ENCODE measurements at places on chromosomes 5 and 9. TPM values are rescaled to one million over a fixed set of nuclear protein-coding genes. Genes with fewer than 3 reads are reported as not detected.
A peak's percentile ranks its signal among the peaks of the same experiment; 100 is the strongest.

DNA sequence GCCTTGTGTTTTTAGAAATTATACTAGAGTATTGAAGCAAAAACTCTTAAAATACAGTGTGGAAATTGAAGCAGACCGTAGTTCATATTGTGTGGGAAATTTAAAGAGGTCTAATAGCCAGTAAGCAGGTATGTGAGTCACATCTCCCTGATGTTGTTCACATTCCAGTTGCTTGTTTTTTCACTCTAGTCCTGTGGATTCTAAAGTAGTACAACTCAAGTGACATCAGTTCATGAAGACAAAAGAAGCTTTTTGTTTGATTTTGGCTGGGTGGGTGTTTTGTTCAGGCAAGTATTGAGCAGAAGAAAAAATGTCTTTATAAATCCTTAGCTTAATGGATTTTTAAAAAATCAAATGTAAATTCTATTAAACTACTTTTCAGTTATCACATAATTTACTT is 216.2 kb downstream of the MAN2A1 start:
- H3K27me3 ChIP-seq: peaks cover 3% of the 10 kb centered on the region
- DNase-seq: no peak
- H3K27ac ChIP-seq: no peak overlapping the region
- H3K4me1 ChIP-seq: peaks cover 11% of the 10 kb centered on the region
- no peak overlapping the region for H3K4me3 ChIP-seq
- H3K36me3 ChIP-seq: no peaks in the 10 kb centered on the region

- no peak for DNase-seq
- H3K4me1 ChIP-seq: no peaks in the 10 kb centered on the region
- no peak overlapping the region for H3K4me3 ChIP-seq
- no peaks in the 10 kb centered on the region for H3K36me3 ChIP-seq
These were observed 184.5 kb upstream of the TLE4 start for GRCh38 chr9:79387101-79387835.

GRCh38 chr5:133996683-133997252 is 8.0 kb downstream of the VDAC1 start:
- no peak overlapping the region for H3K4me3 ChIP-seq
- H3K27me3 ChIP-seq: no peaks in the 10 kb centered on the region
- DNase-seq: no peak
- H3K4me1 ChIP-seq: peaks cover 61% of the 10 kb centered on the region
- H3K27ac ChIP-seq: no peak overlapping the region

DNA sequence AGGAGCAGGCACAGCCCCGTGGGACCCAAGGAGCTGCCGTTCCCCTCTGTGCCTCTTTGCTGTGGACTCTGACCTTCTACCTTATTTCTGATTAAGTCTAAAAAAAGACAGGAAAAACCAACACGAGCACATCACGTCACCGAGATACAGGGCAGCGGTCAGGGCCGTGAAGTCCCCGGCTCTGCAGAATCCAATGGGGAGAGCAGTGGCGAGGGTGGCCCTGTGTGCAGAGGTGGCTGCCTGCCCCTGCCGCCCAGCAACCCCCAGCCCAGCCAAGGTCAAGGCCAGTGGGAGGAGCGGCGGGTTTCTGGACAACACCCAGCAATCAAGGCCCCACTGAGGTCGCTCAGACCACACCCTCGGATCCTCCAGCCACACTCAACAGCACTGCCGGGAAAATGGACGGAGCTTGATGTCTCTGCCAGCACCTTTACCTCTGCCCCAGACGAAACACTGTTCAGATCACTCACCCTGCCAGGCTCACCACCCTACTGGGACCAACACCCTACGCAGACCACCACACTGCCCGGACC is 32.7 kb upstream of the SLC9A3 start:
- peak; percentile 65 for DNase-seq
- no peak overlapping the region for H3K27ac ChIP-seq

- H3K27me3 ChIP-seq: no peaks in the 10 kb centered on the region
- no peak overlapping the region for H3K27ac ChIP-seq
- no peak overlapping the region for H3K4me3 ChIP-seq
- H3K4me1 ChIP-seq: peaks cover 27% of the 10 kb centered on the region
- no peak for DNase-seq
- peaks cover 27% of the 10 kb centered on the region for H3K36me3 ChIP-seq
These were observed 14.6 kb downstream of the SMARCA2 start for GRCh38 chr9:2029666-2030170.

- peaks cover 17% of the 10 kb centered on the region for H3K27me3 ChIP-seq
- H3K4me1 ChIP-seq: peaks cover 19% of the 10 kb centered on the region
- no peak overlapping the region for H3K27ac ChIP-seq
- no peak for DNase-seq
- H3K4me3 ChIP-seq: peak overlapping the region; percentile 66
- H3K36me3 ChIP-seq: peaks cover 6% of the 10 kb centered on the region
These were observed 2.2 kb downstream of the CCNJL start for GRCh38 chr5:160310140-160310539.

DNA sequence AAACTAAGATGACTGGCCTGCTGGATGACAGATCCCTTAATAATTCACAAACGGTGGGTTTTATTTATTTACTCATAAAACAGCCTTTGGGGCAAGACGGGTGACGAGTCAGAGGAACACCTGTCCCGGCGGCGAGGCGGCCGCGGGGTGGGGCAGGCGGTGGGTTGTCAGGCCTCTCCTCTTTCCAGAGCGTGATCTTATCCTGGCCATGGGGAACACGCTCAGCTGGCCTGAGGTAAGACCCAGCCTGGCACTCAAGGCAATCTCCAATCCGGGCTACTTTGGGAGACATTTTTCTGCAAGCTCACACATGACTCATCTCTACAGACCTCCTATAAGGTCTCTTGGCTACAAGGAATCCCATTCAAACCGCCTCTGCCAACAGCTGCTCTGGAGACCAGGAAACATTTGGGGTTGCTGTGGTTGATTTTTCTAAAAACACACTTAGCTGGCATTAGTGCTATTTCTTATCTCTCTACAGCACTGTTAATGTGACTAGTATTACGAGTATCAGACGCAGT is 6.3 kb downstream of the RAPGEF1 start:
- H3K4me1 ChIP-seq: peaks cover 62% of the 10 kb centered on the region
- H3K27ac ChIP-seq: peak overlapping the region; percentile 64
- DNase-seq: no peak
- H3K36me3 ChIP-seq: peaks cover 9% of the 10 kb centered on the region
- H3K27me3 ChIP-seq: no peaks in the 10 kb centered on the region
- peak overlapping the region; percentile 7 for H3K4me3 ChIP-seq

DNA sequence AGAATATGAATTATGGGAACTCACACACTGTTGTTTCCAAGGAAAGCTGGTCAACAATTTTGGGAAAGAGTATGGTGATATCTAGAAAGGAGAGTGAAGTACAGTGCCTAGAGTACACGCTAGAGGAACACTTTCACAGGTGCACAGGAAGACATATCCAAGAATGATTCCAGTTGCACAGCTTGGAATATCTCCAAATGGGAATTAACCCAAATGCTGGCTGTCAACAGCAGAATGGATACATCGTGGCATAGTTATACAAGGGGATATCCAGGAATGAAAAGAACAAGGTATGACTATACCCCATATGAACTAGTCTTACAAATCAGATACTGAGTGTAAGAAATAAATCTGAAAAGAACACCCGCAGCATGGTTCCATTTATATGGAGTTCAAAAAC is 231.3 kb downstream of the FSTL4 start:
- H3K36me3 ChIP-seq: peaks cover 5% of the 10 kb centered on the region
- H3K4me3 ChIP-seq: no peak overlapping the region
- peaks cover 7% of the 10 kb centered on the region for H3K4me1 ChIP-seq
- H3K27me3 ChIP-seq: peaks cover 6% of the 10 kb centered on the region
- no peak overlapping the region for H3K27ac ChIP-seq
- DNase-seq: no peak

GRCh38 chr5:151115272-151115905 is 34.6 kb upstream of the TNIP1 start:
- no peaks in the 10 kb centered on the region for H3K27me3 ChIP-seq
- no peak overlapping the region for H3K27ac ChIP-seq
- peaks cover 8% of the 10 kb centered on the region for H3K36me3 ChIP-seq
- peak; percentile 79 for DNase-seq
- H3K4me1 ChIP-seq: no peaks in the 10 kb centered on the region

DNA sequence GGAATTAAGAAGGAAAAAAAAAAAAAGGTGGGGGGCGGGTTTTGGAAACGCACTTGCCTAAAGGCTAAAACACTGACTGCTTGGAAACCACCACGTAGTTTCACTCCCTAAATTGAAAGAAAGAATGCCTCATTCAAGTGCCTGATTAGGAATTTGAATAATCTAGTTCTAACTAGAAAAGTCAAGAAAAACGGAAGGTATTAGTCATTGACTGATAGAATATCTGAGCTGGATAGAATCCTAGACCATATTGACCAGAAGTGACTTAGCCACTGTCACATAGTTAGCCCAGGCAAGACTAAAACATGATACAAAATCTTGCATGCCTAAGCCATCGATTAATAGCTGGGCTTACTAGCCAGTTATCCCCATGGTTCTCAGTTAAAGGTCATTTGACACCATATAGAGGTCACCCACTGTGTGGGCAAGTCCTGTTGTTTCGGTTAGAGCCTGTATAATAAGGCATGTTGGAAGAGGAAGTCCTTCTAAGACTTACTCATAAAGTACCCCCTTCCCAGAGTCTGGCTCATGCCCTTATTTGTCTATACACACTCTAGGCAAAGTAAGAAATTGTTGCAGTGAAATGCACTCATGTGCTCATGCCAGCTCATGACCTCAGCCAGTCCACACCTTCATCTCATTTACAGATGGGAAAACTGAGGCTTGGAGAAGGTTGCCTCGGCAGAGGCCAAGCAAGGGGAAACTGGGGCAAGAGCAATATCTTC is 40.2 kb downstream of the SH3RF2 start:
- H3K27me3 ChIP-seq: no peaks in the 10 kb centered on the region
- peaks cover 48% of the 10 kb centered on the region for H3K4me1 ChIP-seq
- no peak overlapping the region for H3K4me3 ChIP-seq

GRCh38 chr5:78287833-78288232 is 6.7 kb downstream of the AP3B1 start:
- H3K27ac ChIP-seq: no peak overlapping the region
- no peak for DNase-seq
- H3K27me3 ChIP-seq: no peaks in the 10 kb centered on the region
- peaks cover 17% of the 10 kb centered on the region for H3K36me3 ChIP-seq
- H3K4me3 ChIP-seq: no peak overlapping the region

DNA sequence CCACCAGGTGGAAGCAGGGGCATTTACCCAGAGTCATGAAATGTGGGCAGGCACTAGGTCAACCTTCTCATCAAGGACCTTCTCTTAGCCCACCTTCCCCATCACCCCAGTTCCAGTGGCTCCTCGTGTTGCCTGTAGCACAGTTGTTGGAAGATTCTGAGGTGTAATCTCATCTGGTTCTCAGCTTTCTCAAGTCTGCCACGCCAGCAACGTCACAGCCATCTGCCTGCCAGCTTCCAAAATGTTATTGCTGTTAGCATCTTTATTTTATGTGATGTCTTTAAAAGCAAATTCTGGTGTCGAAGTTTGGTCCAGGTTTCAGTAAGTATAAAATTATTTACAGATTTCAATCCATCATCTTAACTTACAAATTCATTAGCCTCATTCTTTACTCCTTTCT is 10.7 kb downstream of the C9orf153 start:
- no peak for DNase-seq
- no peak overlapping the region for H3K27ac ChIP-seq
- H3K36me3 ChIP-seq: no peaks in the 10 kb centered on the region
- H3K27me3 ChIP-seq: no peaks in the 10 kb centered on the region
- no peak overlapping the region for H3K4me3 ChIP-seq
- no peaks in the 10 kb centered on the region for H3K4me1 ChIP-seq

DNA sequence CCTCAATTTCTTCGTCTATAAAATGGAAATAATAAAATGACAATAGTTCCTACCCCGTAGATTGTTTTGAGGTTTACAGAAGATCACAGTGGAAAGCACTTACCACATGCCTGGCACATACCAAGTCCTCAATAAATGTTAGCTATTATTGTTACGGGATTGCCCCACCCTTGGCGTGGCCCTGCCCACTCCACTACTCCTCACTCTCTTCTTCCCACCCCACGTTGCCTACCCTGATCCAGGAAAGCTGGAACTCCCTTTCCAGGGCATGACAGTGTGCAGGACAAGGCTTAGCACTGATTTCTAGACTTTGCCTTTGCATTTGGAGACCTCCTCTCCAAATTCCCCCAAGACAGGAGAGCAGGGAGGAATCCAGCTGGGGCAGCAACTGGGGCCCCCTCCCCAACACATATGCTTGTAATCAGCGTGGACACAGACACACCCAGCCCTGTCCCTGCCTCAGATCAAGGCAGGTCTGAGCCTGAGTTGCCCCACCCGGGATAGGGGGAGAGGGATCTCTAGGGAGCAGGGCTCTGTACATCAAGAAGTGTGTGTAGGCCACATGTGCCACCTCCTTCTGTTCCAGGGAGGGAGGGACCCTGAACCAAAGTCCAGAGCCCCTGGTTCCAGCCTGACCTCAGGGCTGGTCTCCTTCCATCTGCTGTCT is 6.7 kb downstream of the SLC4A9 start:
- no peaks in the 10 kb centered on the region for H3K36me3 ChIP-seq
- no peaks in the 10 kb centered on the region for H3K4me1 ChIP-seq
- peaks cover 3% of the 10 kb centered on the region for H3K27me3 ChIP-seq
- H3K27ac ChIP-seq: no peak overlapping the region
- no peak for DNase-seq
- H3K4me3 ChIP-seq: no peak overlapping the region

DNA sequence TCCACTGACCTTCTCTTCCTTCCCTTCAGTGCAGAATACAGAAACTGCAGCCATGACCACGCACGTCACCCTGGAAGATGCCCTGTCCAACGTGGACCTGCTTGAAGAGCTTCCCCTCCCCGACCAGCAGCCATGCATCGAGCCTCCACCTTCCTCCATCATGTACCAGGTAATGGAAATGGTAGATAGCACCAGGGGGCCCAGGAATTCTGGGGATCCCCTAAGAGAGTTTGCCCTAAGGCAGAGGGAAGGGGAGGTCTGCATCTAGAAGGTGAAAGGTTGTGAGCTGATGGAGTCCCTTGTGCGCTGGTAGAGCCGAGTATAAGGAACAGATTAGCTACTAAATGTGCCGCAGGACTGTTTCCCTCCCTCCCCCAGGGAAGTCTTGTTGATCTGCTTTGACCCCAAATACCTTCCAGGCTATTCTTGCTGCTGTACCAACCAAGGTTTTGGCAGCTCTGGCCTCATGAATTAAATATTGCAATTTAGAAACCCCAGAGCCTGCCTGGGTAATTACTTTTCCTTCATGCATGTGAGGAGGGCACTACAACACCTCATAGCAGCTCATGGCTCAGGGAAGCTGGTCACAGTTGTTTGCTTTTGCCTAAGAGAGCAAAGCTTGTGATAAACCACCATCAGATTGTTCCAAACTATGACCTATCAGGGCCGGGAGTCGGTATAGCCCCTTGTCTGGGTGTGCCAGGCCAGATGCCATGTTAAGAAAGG is 19.6 kb downstream of the CYFIP2 start:
- no peak overlapping the region for H3K4me3 ChIP-seq
- H3K27ac ChIP-seq: no peak overlapping the region
- peaks cover 12% of the 10 kb centered on the region for H3K36me3 ChIP-seq
- H3K4me1 ChIP-seq: peaks cover 14% of the 10 kb centered on the region
- no peaks in the 10 kb centered on the region for H3K27me3 ChIP-seq

- H3K4me1 ChIP-seq: no peaks in the 10 kb centered on the region
- no peak overlapping the region for H3K4me3 ChIP-seq
- H3K36me3 ChIP-seq: peaks cover 23% of the 10 kb centered on the region
These were observed 73.9 kb downstream of the KLF9 start for GRCh38 chr9:70340572-70340971.

- DNase-seq: no peak
- no peaks in the 10 kb centered on the region for H3K36me3 ChIP-seq
- H3K4me1 ChIP-seq: no peaks in the 10 kb centered on the region
- H3K4me3 ChIP-seq: no peak overlapping the region
These were observed 27.9 kb downstream of the C1QTNF2 start for GRCh38 chr5:160342413-160342941.

Gene C5orf52
- not detected for total RNA-seq

Gene GRXCR2
- not detected for total RNA-seq

Gene LECT2
- total RNA-seq: not detected

Gene KCNN2
- total RNA-seq: 15.4 TPM

Gene TAS2R1
- not detected for total RNA-seq

Gene CCDC180
- 7.0 TPM for total RNA-seq

Gene GRAMD2B
- 18.3 TPM for total RNA-seq

Gene ANKRD55
- total RNA-seq: not detected
